ENCODE measurements at places on chromosomes 6 and 20. TPM values are rescaled to one million over a fixed set of nuclear protein-coding genes. Genes with fewer than 3 reads are reported as not detected.

DNA sequence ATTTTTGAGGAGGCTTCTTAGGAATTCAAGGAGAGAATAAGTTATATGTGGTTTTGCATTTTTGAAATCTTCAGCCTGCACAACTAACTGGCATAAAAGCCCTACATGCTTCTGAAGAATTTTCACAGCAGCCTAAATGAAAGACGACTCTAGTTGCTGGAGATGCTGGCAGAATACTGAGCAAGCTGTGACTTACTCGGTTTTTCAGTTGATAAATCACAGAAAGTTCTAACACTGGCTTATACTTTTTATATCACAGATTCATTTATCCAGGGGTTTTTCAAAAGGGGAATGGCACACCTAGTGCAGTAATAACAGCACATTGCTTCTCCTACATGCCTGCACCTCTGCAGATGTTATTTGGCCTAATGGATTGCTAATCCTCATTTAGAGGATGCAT, 134.6 kb downstream of the IMPG1 start:
- DNase-seq, result no peak

DNA sequence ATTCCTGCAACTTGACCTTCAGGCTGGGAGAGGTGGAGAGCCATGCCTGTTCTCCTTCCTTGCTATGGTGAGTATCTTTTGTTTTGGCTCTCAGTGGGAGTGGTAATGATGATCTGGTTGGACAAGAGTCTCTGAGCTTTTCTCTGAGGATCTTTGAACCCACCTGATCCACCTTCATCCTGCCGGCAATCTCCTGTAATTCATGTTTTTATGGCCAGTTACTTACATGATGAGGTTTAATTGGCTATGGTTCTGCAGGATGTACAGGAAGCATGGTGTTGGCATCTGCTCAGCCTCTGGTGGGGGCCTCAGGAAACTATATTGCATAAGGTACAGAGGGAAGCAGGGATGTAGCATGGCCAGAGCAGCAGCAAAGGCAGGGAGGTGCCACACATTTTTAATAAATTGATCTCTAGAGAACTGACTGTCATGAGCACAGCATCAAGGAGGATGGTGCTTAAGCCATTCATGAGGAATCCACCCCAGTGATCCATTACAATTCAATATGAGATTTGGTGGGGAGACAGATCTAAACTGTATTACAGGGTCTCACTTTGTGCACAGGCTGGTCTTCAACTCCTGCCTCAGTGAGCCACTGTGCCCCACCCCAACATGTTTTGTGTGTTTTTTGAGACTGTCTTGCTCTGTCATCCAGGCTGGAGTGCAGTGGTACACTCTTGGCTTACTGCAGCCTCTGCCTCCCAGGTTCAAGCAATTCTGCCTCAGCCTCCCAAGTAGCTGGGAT, 10.0 kb downstream of the HSPA1B start:
- DNase-seq, result no peak

- DNase-seq, result peak; percentile 54
These were observed 511.8 kb upstream of the ZNF337 start for GRCh38 chr20:26208296-26209091.

DNA sequence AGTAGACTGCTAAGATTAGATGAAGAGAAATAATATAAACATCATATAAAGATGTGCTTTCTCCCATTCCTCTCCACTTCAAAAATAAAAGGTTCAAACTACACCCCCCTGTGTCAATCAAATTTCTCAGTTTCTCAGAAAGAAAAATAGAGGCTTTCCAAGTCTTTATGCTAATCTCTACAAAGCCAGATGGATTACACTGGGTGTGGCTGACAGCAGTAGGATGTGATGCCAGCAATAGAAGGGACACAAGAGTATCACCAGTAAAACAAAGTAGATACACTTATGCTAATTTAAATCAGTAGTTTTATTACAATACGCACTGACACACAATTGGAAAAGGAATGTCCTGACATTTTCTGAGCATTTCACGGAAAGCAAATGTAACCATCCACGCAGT, 353.4 kb downstream of the RNGTT start:
- DNase-seq, result no peak

GRCh38 chr20:60327971-60328660, 369.9 kb downstream of the CDH26 start:
- no peak for DNase-seq

DNA sequence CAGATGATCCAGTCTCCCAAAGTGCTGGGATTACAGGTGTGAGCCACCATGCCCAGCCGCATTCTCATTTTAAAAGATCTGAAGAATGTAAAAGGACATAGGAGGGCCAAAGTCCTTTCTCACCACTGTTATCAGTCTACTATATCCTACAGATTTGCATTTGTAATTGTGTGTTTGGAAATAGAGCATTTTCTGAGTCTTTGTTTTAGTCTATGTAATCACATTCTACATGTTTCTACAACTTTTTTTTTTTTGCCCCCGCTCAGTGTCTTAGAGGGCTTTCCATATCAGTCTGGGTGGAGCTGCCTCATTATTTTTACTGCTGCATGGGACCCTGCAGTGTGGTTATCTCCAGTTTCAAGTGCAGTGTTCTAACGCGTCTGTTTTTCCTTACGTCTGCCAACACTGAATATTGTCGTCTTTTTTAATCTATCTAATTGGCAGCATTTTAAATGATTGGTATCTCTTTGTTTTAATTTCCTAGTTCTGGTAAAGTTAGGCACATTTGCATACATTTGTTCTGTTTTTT, 7.8 kb downstream of the CUL9 start:
- no peak for DNase-seq

DNA sequence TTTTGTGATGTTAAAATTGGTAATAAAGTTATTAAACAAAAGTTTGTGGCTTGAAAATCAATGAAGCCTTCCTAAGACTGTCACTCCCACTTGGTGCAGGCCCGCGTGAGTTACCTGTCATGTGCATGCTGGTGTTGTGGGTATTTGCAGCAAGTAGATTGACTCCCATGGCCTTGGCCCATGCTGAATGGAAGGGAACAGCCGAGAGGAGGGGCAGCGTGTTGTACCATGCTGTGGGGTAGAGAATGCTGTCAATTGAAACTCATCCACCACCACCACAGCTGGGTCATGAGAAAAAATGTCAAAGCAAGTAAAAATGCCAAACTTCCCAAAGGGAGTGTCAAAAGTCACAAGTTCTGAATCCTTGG, 12.7 kb upstream of the VNN1 start:
- DNase-seq, result no peak

DNA sequence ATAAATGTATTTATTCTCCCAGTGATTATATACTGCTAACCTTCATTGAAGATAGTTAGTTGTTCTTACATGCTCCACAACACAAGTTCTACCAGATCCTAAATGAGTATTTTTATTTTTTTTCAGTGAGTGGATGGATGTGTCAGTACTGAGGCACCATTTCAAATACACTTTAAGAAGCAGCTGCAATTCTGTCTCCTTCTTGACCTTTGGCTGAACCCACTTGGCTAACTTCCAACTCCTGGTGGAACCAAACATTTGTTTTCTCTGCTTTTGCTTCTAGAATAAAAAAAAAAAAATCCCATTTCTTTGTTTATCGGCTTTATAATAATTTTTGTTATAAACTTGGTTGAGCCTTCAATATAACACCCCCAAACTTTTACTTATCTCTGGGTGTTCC, 458.3 kb upstream of the MAP3K7 start:
- no peak for DNase-seq

DNA sequence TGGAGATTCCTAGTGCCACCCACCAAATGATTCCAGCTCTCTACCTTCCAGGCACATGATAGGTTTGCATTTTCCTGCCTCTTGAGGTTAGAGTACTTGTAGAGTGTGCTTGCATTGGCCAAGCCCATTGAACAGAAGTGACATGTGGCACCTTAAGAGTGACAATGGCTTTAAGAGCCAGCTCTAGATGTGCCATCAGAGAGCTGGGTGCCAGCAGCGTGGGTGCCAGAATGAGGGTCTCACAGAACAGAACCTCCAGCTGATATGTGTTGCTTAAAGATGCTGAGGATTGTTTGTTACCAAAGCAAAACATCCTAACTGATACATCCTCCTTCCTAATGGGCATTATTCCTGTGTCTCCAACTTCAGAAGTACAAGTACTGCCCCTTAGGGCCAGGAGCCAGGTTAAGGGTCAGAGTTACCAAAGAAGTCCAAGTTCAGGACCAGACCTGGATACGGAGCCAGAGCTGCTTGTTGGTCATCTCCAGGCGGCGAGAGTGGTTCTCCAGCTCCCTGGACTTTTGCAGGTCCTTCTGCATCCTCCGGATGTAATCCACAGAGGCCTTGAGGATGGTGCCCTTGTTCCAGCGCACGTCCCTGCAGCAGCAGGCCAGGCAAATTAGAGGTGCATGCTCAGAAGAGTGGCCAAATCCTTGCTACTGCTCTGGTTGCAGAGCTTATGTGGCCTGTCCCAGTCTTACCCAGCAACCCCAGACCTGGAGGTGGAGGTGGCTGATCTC, 47.5 kb downstream of the MDFI start:
- DNase-seq, result no peak

DNA sequence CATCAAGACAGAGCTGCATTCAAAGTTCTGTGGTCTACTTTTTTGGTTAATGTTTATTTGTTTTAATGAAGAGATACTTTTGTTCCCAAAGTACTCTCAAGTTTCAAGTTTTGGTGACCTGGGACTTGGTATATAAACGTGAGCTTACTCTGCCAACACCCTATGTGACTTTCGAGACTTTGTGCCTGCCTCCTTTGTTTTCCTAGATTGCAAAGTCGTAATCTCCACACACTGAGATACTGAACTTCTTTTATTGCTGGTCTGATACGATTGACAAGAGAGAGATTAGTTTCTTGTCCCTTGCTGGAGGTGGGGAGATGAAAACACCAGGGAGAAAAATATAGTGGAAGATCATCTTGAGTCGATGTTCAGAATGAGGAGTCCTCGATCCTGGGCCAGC, 27.9 kb downstream of the PCNA start:
- DNase-seq, result no peak

Gene SMPDL3A
- polyA plus RNA-seq, result not detected

Gene PNLDC1
- not detected for polyA plus RNA-seq

Gene GABRR2
- polyA plus RNA-seq, result not detected

Gene METTL24
- 1.3 TPM for polyA plus RNA-seq

Gene CLDN20
- not detected for polyA plus RNA-seq
